ENCODE measurements at places on chromosomes 6 and 20. TPM values are rescaled to one million over a fixed set of nuclear protein-coding genes. Genes with fewer than 3 reads are reported as not detected.

The SEC23B gene
- 89.8 TPM for total RNA-seq

The CENPW gene
- 57.9 TPM for total RNA-seq

The SLC17A9 gene
- 11.0 TPM for total RNA-seq

The CYB5R4 gene
- 31.2 TPM for total RNA-seq

The LKAAEAR1 gene
- total RNA-seq: 0.34 TPM

The NR2E1 gene
- not detected for total RNA-seq

The RAD21L1 gene
- total RNA-seq: not detected

The DEFB132 gene
- total RNA-seq: not detected

The ADAT2 gene
- 21.8 TPM for total RNA-seq

The ISM1 gene
- 3.0 TPM for total RNA-seq

The KHDC1L gene
- total RNA-seq: not detected

The PLG gene
- total RNA-seq: 0.39 TPM

The TUBB2B gene
- 0.30 TPM for total RNA-seq

The IYD gene
- total RNA-seq: not detected

The GSTA3 gene
- not detected for total RNA-seq

The BMP2 gene
- not detected for total RNA-seq

The TTLL9 gene
- not detected for total RNA-seq

The WFDC5 gene
- total RNA-seq: not detected

The MUC21 gene
- not detected for total RNA-seq

The PGC gene
- not detected for total RNA-seq

The MRPS26 gene
- total RNA-seq: 43.9 TPM

The TGM3 gene
- total RNA-seq: not detected

The TPD52L1 gene
- total RNA-seq: not detected

The MLN gene
- total RNA-seq: not detected

The ASIP gene
- total RNA-seq: not detected

The ID4 gene
- not detected for total RNA-seq

The SRXN1 gene
- 14.3 TPM for total RNA-seq

The RBBP9 gene
- total RNA-seq: 14.3 TPM

The RAET1G gene
- total RNA-seq: not detected

The PCIF1 gene
- 37.1 TPM for total RNA-seq

The PREX1 gene
- total RNA-seq: 51.1 TPM

The GPX5 gene
- total RNA-seq: not detected

The MAS1 gene
- total RNA-seq: not detected

The DPPA5 gene
- not detected for total RNA-seq

The PDRG1 gene
- total RNA-seq: 15.4 TPM

The SLC22A16 gene
- total RNA-seq: 0.18 TPM

The PLN gene
- total RNA-seq: not detected

The ABHD16B gene
- total RNA-seq: not detected

The SLC35D3 gene
- total RNA-seq: not detected

The DCDC2 gene
- not detected for total RNA-seq
